IMR-90 (cell line): ENCODE measurements at places on chromosomes 16 and 17. TPM values are rescaled to one million over a fixed set of nuclear protein-coding genes. Genes with fewer than 3 reads are reported as not detected.

DNA sequence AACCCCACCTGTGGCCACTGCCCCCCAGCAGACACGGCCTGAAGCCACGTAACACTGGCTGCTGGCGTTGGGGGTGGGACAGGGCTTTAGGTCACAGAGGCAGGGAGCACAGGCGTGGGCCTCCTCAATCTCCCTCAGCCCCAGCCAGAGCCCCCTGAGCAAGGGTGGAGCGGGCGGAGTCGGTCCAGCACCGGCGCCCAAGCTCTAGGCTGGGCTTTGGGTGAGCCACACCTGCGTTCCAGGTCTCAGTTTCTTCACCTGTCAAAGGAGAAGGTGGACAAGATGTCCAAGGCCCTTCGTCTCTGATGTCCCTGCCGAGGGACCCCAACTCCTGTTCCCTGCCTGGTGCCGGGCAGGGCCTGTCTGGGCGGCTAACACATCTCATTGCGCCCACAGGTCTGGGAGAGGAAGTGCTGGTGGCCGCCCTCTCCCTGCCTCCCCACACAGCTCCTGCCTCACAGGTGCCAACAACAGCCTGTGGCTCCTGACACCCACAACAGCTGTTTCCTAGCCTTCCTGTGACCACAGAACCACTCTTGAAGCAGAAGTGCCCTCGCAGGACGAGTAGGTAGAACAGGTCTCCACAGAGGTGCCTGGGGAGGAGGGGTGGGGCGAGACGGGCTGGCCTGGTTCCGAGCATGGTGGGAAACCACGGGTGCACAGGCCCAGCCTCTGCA is 12.0 kb downstream of the FAM83G start:
- DNase-seq, result no peak

DNA sequence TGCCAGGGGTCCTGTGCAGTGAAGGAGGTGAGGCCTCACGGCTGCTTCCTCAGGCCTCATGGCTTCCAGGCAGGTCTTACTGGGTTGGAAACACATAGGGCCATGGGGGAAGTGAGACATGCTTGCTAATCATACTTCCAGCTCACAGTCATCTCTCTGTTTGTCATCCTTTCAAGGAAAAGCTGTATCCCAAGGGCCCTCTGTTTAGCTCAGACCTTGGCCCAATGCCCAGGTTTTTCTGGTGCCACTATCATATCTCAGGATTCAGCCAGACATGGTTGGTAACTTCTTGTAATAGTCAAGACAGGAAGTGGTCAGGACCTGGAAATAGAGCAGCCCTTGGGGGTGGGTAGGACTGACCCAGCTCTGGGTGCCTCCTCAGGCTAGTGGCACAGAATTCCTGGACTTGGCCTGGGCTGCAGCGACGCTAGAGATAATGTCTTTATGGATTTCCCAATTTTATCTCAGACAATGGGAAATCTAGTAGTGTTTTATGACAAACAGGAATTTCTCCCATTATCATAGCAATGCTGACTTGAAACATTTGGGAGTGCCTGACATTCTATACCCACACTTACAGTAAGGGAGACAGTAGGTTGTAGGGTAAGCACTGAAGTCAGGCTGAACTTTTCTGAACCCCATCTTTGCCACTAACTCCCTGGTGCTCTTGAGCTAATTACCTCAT is 13.5 kb upstream of the ITGB3 start:
- peak; percentile 98 for DNase-seq

The G6PC1 gene
- total RNA-seq, result not detected in 2 replicates

DNA sequence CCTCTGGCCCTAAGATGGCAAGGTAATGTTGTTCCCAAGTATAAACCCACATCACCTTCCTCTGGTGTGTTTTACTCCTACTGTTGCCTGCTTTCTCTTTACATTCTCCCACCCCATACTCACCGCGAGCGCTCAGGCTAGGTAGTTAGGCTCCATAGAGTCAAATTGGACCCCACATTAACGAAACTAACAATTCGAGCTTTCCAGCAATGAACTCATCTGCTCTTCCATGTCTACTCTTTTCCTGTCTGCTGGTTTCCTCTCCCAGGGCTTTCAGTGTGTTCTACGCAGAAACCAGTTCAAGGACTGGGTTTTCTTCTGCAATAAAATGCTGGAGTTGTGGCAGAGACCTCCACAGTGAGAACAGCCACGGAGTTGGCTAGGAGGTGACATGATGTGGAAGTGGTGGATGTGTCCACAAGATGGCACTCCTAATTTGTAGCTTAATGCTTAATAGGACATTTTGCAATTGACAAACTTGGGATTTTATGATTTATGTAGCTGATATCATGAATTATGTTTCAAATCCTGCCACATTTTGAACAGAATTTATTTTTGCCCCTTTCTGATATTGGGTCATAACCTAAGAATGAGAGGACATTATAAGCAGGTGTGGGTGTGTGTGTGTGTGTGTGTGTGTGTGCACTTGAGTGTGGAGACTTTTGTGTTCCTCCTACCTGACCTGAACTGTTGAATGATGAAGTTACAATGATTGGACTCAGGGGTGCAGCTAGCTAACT is 2.2 kb upstream of the UQCRC2 start:
- peak; percentile 37 for DNase-seq
